Activated CD8-positive, alpha-beta T cell treated with anti-CD3 and anti-CD28 coated beads for 36 hours (primary cell): ENCODE measurements at places on chromosomes 6 and 20.

DNA sequence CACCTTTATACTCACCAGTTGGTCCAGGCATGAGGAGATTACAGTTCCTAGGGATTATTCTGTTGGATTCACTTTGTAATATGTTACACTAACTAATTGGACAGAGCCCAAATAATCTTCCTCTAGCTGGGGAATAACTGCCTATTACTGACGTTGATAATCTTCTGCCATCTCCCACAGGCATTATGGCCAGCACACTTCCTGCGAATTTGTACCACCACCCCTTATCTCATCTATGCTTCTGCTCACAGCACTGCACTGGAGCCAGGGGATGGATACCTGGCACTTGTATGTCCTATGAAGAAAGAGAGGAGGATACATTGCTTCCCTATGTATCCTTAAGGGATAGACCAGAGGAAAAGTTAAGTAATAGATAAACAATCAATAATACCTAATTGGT lies 494.8 kb upstream of the MAN1A1 start:
- no peak overlapping the region for H3K27ac ChIP-seq
- H3K4me3 ChIP-seq: no peak overlapping the region
- H3K4me1 ChIP-seq: no peaks in the 10 kb centered on the region
- H3K27me3 ChIP-seq: no peaks in the 10 kb centered on the region
- H3K36me3 ChIP-seq: no peaks in the 10 kb centered on the region

- H3K27ac ChIP-seq: no peak overlapping the region
- peaks cover 12% of the 10 kb centered on the region for H3K36me3 ChIP-seq
- H3K27me3 ChIP-seq: no peaks in the 10 kb centered on the region
- DNase-seq: no peak
Observed at GRCh38 chr6:30350524-30350923, 5.6 kb downstream of the RPP21 start.

DNA sequence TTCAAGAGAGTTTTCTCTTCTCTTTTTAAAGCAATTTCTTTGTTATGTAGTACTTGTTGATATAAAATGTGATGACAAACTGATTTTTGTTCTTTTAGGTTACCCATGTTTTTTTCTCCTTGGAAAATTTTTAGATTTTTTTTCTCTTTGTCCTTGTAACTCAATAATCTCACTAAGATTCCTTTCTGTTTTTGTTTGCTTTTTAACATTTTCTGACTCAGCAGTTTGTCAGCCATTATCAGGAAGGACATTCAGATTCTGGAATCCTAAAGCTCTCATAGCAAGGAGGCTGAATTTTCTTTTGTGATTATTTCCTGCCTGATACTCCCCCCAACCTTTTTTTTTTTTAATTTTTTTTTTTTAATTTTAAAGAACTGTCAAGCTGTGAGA lies 75.2 kb upstream of the CITED2 start:
- DNase-seq: no peak
- no peak overlapping the region for H3K27ac ChIP-seq
- H3K27me3 ChIP-seq: no peaks in the 10 kb centered on the region

DNA sequence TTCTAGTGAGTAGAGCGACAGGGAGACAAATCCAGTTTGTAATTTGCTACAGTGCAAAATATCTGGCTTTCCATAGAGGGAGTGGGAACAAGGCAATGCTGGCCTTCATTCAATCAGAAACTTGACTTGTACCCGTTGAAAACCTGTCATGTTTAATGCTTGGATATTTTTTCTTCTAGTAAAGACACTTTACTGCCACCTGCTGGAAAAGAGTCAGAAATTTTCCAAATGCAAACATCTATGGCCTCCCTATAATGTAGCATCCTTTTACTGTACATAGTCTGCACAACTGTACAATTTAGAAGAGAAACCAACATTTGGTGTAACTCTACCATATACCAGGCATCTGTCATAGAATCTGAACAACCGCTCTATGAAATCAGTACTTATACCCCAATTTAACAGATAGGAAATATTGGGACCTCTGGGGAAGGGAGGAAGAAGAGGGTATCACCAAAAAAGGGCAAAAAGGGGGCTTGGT lies 16.7 kb upstream of the TBC1D20 start:
- no peaks in the 10 kb centered on the region for H3K27me3 ChIP-seq
- peaks cover 28% of the 10 kb centered on the region for H3K36me3 ChIP-seq
- H3K4me1 ChIP-seq: peaks cover 18% of the 10 kb centered on the region
- DNase-seq: peak; percentile 38
- no peak overlapping the region for H3K4me3 ChIP-seq

DNA sequence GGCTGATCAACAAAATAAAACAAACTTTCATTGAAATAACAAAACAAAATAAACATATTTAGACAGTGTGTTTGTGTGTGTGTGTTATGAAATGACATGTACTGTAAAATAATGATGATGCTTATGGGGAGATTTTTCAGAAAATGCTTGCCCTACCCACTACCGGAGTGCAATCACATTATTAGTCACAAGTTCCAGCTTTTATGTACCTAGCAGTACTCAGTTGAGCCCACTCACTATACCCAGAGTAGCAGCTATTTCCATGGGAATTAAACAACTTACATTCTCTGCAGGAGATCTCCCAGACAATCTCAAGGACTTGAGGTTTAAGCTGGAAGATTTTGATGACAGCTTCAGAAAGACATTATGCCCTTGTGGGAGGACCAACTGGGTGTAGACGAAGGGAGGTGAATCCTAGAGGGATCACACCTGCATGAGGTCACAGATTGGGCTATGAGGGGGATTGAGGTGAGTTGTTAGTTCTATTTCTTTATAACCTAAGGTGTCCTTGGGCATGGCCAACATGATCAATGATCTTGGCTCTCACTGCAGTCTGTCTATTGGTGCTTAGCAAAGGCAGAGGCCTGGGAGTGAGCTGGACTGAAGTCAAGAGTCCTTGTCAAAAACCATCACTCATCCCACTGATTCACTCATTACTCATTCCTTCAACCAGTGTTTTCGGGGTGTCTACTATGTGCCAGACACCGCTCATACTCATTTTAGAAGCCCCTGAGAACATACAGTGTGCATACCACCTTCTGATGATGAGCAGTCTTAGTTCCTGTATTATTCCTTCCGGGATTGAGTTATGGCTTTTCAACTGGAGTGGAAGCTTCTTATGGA lies 6.7 kb upstream of the CLIC5 start:
- no peak overlapping the region for H3K4me3 ChIP-seq
- DNase-seq: no peak
- H3K27me3 ChIP-seq: peaks cover 10% of the 10 kb centered on the region
- H3K36me3 ChIP-seq: no peaks in the 10 kb centered on the region
- peaks cover 10% of the 10 kb centered on the region for H3K4me1 ChIP-seq

DNA sequence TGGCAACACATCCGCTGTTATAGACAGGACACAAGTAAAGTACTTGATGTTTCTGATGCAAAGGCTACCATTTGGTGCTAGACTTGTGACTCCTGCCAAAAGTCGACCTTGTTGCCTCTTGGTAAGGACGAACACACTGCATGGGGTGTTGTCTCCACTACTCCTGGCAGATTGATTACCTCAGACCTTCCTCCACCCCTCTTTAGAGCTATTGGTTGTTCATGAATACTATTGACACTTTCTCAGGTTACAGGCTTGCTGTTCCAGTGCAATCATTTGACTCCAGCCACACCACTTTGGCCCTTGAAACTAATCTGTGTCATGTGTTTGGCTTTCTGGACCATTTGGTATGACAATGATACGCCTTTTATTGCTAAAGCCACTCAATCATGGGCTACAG lies 62.3 kb downstream of the TRMT11 start:
- H3K4me1 ChIP-seq: no peaks in the 10 kb centered on the region
- peaks cover 48% of the 10 kb centered on the region for H3K36me3 ChIP-seq
- H3K27me3 ChIP-seq: no peaks in the 10 kb centered on the region
- no peak for DNase-seq
- no peak overlapping the region for H3K4me3 ChIP-seq

GRCh38 chr6:30979690-30980089 lies 3.8 kb upstream of the MUC21 start:
- DNase-seq: no peak
- no peaks in the 10 kb centered on the region for H3K4me1 ChIP-seq
- H3K27ac ChIP-seq: no peak overlapping the region
- no peaks in the 10 kb centered on the region for H3K36me3 ChIP-seq
- no peak overlapping the region for H3K4me3 ChIP-seq
- H3K27me3 ChIP-seq: peaks cover 26% of the 10 kb centered on the region

- no peak overlapping the region for H3K27ac ChIP-seq
- no peaks in the 10 kb centered on the region for H3K27me3 ChIP-seq
- no peaks in the 10 kb centered on the region for H3K36me3 ChIP-seq
- no peak for DNase-seq
- H3K4me1 ChIP-seq: peaks cover 16% of the 10 kb centered on the region
- H3K4me3 ChIP-seq: no peak overlapping the region
Observed at GRCh38 chr6:156161471-156161870, 615.7 kb upstream of the ARID1B start.

GRCh38 chr6:27753668-27754407 lies 158.4 kb downstream of the OR2B2 start:
- DNase-seq: peak; percentile 88
- H3K4me1 ChIP-seq: peaks cover 35% of the 10 kb centered on the region
- peak overlapping the region; percentile 86 for H3K27ac ChIP-seq
- peak overlapping the region; percentile 82 for H3K4me3 ChIP-seq
- H3K36me3 ChIP-seq: peaks cover 2% of the 10 kb centered on the region
- no peaks in the 10 kb centered on the region for H3K27me3 ChIP-seq

DNA sequence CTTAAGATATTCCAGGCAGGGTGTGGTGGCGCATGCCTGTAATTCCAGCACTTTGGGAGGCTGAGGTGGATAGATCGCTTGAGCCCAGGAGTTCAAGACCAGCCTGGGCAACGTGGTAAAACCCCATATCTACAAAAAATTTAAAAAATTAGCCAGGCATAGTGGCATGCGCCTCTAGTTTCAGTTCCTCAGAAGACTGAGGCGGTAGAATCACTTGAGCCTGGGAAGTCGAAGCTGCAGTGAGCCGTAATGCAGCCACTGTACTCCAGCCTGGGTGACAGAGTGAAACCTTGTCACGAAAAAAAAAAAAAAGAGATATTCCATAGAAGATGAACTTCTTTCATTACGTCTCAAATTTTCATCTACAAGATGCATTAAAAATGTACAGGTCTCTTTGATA lies 46.7 kb upstream of the ISM1 start:
- H3K27ac ChIP-seq: no peak overlapping the region
- peaks cover 6% of the 10 kb centered on the region for H3K27me3 ChIP-seq
- H3K36me3 ChIP-seq: no peaks in the 10 kb centered on the region

DNA sequence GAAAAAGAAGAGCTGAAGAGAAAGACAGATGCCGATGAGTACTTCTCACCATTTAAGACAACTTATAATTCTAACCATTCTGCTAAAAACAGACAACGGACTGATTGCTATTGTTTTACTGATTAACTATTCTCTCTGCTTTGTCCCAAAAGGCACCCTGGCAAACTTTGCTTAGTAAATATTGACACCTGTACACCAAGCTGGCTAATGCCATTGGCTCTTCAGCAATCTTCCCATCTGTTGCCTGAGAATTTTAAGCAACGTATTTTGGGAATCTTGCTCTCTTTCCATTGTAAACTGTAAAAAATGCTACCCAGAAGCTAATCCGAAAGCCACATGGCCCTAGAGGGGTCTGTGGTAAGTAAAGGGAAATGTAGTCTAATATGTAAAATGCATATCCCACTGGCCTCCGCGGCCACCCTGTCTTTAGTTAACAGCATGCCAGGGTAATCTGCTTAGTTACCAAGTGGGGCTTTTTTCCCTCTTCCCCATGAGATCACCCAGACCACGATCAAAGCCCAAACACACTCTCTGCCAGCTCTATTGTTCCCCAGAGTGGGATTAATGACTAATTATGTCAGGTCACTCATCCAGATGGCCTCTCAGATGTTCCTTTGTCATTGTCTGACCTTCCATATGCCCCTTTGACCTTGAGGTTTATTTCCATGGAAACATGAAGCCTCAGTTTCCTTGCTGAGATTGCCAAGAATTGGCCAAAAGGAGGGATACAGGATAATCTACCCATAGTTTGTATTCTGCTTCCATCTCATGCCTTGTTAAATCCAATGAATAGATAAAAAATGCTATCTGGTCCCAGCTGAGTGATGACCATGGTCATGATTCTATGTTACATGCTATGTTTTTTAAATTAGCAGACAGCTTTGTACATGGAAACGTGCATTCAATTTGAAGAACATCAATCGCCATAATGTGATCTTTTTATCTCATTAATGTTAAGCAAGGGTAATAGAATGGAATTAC lies 216.4 kb upstream of the MCHR2 start:
- H3K36me3 ChIP-seq: no peaks in the 10 kb centered on the region
- H3K4me3 ChIP-seq: no peak overlapping the region
- no peaks in the 10 kb centered on the region for H3K4me1 ChIP-seq
- no peak overlapping the region for H3K27ac ChIP-seq
- DNase-seq: no peak

- H3K4me3 ChIP-seq: no peak overlapping the region
- DNase-seq: no peak
- H3K27me3 ChIP-seq: peaks cover 17% of the 10 kb centered on the region
- peaks cover 7% of the 10 kb centered on the region for H3K4me1 ChIP-seq
- H3K36me3 ChIP-seq: no peaks in the 10 kb centered on the region
Observed at GRCh38 chr6:149852180-149852579, 12.0 kb downstream of the LRP11 start.

DNA sequence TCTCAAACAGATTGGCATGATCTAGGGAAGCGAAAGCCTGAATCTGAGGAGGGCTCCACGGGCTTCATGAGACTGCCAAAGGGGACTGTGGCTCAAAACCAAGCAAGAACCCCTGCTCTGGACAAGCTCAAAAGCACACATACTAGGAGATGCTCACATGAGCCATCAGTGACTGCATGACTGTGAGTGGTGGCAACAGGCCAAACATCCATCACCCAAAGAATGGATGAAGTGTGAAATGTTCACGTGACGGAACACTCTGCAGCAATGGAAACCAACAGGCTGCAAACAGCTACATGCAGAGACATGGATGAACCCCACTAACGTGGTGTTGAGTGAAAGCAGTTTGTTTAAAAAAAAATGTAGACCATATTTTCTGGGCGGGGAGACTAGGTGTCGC lies 136.3 kb downstream of the PREX1 start:
- no peaks in the 10 kb centered on the region for H3K27me3 ChIP-seq
- DNase-seq: no peak
- H3K36me3 ChIP-seq: peaks cover 41% of the 10 kb centered on the region
- H3K4me3 ChIP-seq: no peak overlapping the region

DNA sequence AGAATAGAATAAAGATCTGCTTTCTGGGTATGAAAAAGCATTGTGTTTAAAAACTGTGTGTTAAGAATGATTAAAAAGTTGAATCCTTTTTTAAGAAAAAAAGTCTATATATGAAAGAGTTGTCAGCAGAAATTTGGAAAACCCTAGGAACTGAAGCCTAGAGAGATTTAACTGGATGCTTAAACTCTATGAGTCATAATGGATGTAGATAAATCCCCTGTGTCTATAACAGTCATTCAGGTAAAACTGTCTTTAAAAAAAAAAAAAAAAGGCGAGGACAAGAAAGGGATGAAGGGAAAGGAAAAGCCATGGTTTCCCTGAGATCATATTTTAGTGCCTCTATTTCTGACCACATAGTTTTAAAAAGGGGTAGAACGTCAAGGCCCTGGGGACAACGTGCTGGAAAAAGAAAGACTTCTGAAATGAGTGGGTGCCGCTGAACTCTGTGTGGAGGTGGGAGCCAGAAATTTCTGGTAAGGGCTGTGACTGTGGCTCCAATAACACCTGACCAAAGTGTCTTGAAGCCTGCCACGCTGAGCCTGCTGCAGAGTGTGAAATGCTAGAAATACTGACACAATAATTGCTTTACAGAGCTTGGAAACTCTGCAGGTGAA lies 302.6 kb upstream of the ARID1B start:
- H3K4me1 ChIP-seq: no peaks in the 10 kb centered on the region
- H3K27ac ChIP-seq: no peak overlapping the region
- no peaks in the 10 kb centered on the region for H3K36me3 ChIP-seq
- DNase-seq: no peak

GRCh38 chr6:157558049-157558448 lies 177.1 kb downstream of the ZDHHC14 start:
- peaks cover 45% of the 10 kb centered on the region for H3K4me1 ChIP-seq
- no peak overlapping the region for H3K27ac ChIP-seq
- DNase-seq: no peak
- H3K4me3 ChIP-seq: no peak overlapping the region
- no peaks in the 10 kb centered on the region for H3K36me3 ChIP-seq
